ENCODE measurements at places on chromosomes 3 and 15. TPM values are rescaled to one million over a fixed set of nuclear protein-coding genes. Genes with fewer than 3 reads are reported as not detected.
A peak's percentile ranks its signal among the peaks of the same experiment; 100 is the strongest.

DNA sequence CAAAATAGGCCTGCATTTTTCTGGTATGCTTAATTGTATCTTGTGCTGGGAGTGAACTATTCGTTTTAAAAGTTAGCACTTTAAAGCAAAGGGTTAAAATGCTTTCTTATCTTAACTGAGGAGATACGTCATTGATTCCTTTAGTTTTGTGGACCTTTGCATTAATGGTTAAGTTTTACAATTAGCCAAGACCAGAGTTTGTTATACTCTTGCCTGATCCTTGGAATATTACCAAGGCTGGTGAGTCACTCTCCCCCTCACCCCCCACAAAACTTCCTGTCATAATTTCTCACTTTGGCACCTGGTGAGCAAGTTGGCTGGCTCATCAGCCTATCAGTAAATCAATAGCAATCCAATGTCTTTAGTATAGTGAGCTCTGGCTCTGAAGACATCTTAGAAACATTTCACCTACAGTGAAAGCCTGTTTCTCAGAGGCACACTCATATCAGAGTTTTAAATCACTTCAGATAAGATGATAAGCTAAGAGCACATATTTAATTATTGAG, 26.7 kb downstream of the SLC2A2 start:
- peaks cover 3% of the 10 kb centered on the region for H3K4me1 ChIP-seq
- no peaks in the 10 kb centered on the region for H3K27me3 ChIP-seq
- no peak overlapping the region for H3K27ac ChIP-seq
- no peak overlapping the region for H3K4me3 ChIP-seq
- DNase-seq = no peak
- no peaks in the 10 kb centered on the region for H3K36me3 ChIP-seq

ZBED2 gene
- total RNA-seq = 0.13 TPM

ZIC1 gene
- total RNA-seq = not detected

- H3K36me3 ChIP-seq = peaks cover 3% of the 10 kb centered on the region
- peaks cover 8% of the 10 kb centered on the region for H3K4me1 ChIP-seq
- H3K27ac ChIP-seq = no peak overlapping the region
- H3K27me3 ChIP-seq = peaks cover 11% of the 10 kb centered on the region
- no peak overlapping the region for H3K4me3 ChIP-seq
These were observed 57.5 kb upstream of the GSK3B start for GRCh38 chr3:120151791-120152190.

GRCh38 chr3:190533511-190534281, 19.8 kb downstream of the IL1RAP start:
- peaks cover 8% of the 10 kb centered on the region for H3K36me3 ChIP-seq
- H3K27ac ChIP-seq = peak overlapping the region; percentile 21
- DNase-seq = no peak
- H3K4me3 ChIP-seq = no peak overlapping the region
- H3K4me1 ChIP-seq = peaks cover 35% of the 10 kb centered on the region

DNA sequence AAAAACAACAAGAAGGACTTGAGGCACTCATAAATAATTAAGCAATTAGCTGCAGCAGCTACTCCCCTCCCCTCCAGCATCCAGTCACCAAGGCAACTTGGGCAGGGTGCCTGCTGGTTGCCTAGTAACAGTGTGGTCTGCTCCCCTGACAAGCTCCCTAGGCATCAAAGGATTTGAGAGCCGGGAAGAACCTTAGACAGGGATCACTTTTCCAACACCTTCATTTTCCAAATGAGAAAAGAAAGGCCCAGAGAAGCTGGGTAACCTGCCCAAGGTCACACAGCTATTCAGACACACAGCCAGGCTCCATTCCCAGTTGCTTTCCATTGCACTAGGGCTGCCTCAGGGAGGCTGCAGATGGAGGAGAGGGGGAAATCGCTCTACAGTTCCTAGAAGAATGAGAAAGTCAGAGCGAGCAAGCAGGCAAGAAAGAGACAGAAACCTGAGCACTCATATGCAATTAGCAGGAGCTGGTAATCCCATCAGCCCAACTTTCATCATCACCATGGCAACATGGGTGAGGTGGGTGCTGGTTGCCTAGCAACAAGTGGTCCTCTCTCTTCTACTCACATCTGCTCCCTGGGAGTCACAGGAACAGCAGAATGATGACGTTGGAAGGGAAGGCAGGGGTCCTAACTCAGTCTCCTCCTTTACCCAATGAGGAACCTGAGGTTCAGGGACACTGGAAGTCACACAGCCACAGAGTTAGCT, 3.6 kb upstream of the EIF4E3 start:
- H3K4me3 ChIP-seq = peak overlapping the region; percentile 57
- peak overlapping the region; percentile 85 for H3K27ac ChIP-seq
- no peak for DNase-seq
- H3K4me1 ChIP-seq = peaks cover 52% of the 10 kb centered on the region
- no peaks in the 10 kb centered on the region for H3K27me3 ChIP-seq

DNA sequence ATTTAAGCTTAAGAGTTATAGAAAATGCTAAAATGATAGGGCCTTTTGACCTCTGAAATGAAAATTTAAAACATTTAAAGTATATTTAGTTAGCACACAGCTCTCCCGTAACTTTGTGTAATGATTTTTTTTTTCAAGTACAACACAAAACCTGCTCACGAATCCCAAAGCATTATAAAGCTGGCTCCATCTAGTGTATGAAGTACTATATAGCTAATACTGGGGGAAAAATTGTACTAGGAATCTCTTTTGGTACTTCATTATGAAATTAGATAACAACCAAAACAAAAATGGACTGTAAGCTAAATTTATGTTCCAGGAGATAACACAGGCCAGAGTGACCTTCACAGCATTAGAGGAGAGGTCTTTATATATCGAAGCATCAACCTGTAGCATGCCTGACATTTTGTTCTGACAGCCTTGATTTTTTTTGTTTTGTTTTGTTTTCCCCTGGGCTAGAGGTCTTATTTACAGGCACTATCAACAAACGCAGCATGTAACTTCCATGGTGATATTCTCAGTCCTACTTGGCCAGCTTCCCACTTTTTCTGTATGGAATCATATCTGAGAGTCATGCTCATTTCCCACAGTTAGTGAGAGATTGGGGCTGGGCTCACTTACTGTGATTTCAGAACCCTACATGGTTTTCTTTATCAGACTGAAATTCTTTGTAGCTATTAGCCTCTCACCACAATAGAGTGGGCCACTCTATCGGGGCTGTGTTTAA, 116.3 kb downstream of the MITF start:
- DNase-seq = no peak
- H3K4me1 ChIP-seq = no peaks in the 10 kb centered on the region
- H3K4me3 ChIP-seq = no peak overlapping the region
- no peak overlapping the region for H3K27ac ChIP-seq
- H3K36me3 ChIP-seq = no peaks in the 10 kb centered on the region

DNA sequence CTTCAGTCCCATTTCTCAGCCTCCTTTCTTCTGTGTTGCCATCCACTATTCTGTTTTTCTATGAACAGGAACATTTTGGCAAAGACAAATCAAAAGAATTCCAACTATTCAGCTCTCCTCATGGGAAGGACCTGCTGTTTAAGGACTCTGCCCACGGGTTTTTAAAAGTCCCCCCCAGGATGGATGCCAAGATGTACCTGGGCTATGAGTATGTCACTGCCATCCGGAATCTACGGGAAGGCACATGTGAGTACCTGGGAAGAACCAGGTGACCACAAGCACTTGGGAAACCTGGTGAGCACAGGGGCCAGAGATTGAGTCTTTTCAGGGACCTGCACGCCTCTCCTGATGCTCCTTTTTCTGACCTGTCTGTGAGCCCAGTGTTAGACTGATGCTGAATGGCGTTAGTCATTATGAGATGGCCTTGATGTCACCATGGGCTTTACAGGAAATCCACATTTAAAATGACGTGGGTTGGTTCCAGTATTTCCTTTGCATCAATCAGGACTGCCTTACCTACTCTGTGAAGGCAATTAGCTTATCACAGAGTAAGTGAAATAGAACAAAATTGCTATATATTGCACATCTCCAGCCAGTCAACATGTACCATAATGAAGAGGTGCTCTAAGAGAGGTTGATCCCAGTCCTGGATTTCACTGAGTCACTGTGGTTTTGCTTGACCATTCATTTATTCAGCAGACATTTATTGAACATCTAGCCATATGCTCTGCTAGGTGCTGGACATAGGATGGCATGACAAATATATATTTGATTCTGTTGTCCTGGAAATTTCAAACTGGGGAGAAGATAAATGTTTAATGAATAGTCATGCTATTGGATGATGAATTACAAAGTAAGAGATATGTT, 11.7 kb downstream of the TF start:
- no peak overlapping the region for H3K27ac ChIP-seq
- no peaks in the 10 kb centered on the region for H3K4me1 ChIP-seq
- no peak overlapping the region for H3K4me3 ChIP-seq
- no peak for DNase-seq

NME9 gene
- total RNA-seq = 0.85 TPM

- no peaks in the 10 kb centered on the region for H3K36me3 ChIP-seq
- H3K4me3 ChIP-seq = peak overlapping the region; percentile 74
- peaks cover 43% of the 10 kb centered on the region for H3K4me1 ChIP-seq
- DNase-seq = no peak
- H3K27ac ChIP-seq = peak overlapping the region; percentile 87
- no peaks in the 10 kb centered on the region for H3K27me3 ChIP-seq
These were observed 12.3 kb upstream of the CRBN start for GRCh38 chr3:3191675-3192285.

DNA sequence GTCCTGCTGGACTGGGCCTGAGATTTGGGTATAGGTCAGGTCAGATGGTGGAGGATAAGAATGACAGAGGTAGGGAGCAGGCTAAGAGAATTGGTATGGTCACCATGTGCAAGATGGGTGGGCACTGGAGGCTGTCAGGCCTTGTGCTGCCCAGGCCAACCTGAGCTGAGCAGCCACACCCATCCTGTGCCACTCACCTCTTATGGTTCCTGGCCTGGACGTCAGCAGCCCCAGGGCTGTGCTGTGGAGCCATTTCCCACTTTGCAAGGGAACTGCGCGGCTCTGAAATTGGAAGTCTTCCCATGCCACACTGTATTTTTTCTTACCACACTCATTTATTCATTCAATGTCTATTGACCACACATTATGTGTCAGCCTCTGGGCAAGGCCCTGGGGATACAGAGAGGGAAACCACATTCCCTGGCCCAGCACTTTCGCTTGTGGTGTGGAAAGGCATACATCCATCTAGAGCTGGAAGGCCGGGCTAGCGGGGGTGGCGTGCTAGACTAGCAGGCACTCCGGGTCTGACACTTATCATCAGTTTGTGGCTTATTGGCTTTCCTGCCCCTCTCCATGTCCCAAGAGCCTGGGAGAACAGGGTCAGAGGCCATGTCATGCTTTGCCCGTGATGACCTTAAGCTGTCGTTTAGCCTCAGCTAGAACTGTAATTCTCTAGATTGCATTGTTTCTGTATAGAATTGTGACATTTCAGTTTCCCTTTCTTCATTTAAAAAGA, 51.1 kb upstream of the POLG start:
- no peak for DNase-seq
- H3K27ac ChIP-seq = no peak overlapping the region
- no peaks in the 10 kb centered on the region for H3K4me1 ChIP-seq
- H3K27me3 ChIP-seq = peaks cover 60% of the 10 kb centered on the region
- no peaks in the 10 kb centered on the region for H3K36me3 ChIP-seq

CELSR3 gene
- total RNA-seq = 6.9 TPM

DNA sequence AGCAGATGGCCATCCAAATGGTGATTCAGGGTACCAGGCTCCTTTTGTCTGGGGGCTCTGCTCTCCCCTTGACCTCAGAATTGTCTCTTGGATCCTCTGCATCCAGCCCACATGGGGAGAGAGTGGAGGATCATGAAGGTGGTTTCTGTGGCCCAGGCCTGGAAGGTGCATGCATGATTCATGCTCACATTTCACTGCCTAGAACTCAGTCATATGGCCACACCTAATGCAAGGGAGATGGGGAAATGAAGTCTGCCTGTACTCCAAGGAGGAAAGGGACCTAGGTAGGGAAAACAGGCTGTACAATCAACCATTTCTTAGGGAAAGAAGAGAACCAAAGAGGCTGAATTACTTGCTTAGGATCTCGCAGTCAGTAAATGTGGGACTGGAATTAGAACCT, 15.1 kb downstream of the HRG start:
- no peaks in the 10 kb centered on the region for H3K4me1 ChIP-seq
- DNase-seq = no peak
- H3K4me3 ChIP-seq = no peak overlapping the region
- no peak overlapping the region for H3K27ac ChIP-seq
- H3K36me3 ChIP-seq = peaks cover 8% of the 10 kb centered on the region

CCDC191 gene
- 6.4 TPM for total RNA-seq

DNA sequence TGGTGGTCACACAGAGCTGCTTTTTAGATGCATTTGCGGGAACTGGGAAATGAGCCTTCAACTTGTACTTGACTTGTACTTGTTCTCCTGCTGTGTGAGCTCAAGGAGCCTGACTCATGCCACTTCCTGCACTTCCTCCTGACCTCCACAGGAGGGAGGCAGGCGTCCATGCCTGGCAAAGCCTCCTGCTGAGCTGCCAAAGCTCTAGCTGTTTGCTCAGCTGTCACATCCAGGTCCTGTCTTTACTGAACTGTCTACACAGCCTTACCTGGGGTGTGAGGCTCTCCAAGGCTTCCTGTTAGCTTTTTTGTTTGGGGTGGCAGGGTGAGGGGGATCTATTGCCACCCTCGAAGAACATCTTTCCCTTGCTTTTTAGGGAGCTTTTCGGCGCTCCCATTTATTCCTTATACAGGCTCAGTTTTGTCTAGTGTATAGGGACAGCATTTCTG, 6.4 kb downstream of the THPO start:
- no peak overlapping the region for H3K4me3 ChIP-seq
- no peak for DNase-seq
- H3K36me3 ChIP-seq = peaks cover 9% of the 10 kb centered on the region
- peaks cover 16% of the 10 kb centered on the region for H3K4me1 ChIP-seq
- no peak overlapping the region for H3K27ac ChIP-seq
- peaks cover 19% of the 10 kb centered on the region for H3K27me3 ChIP-seq

DNA sequence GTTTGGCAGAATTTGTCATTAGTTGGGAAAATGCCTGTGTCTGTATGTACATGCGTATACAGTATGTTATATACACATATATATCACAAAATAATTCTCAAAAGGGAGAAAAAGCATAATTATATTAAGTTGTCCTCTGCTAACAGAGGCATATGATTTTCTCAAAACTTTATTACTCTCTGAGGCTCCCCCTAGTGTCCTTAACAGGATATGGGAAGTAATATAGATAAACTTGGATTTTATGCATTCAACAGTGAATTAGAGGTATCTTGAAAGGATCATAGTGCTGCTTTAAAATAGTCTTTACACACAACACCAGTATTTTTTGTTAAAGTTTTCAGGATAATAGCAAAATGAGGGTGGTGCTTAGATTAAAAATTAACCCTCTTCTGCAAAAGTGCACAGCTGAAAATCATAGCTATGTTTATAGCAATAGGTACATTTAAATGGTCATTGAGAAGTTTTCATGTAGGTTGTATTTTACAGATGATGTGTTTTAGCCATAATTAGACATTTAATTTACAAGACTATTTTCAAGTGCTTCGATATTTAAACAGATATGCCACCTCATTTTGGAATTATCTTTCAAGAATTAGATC, 454.0 kb upstream of the ROBO2 start:
- no peaks in the 10 kb centered on the region for H3K4me1 ChIP-seq
- H3K27me3 ChIP-seq = no peaks in the 10 kb centered on the region
- H3K27ac ChIP-seq = no peak overlapping the region
- no peaks in the 10 kb centered on the region for H3K36me3 ChIP-seq

PPP1R14D gene
- total RNA-seq = not detected

TNFSF10 gene
- 22.0 TPM for total RNA-seq

CHP1 gene
- total RNA-seq = 40.5 TPM

Measured in T-helper 17 cell (primary cell).